Adipose tissue (tissue), 3 donors: ENCODE measurements at places on chromosomes 7 and 10. TPM values are rescaled to one million over a fixed set of nuclear protein-coding genes. Genes with fewer than 3 reads are reported as not detected.

The AUTS2 gene
- polyA plus RNA-seq, result 3.1 TPM

The GPR37 gene
- polyA plus RNA-seq, result not detected

The NUTM2A gene
- 1.5 TPM for polyA plus RNA-seq

The AKR1C3 gene
- 25.7 TPM for polyA plus RNA-seq

The PPP1R17 gene
- polyA plus RNA-seq, result not detected

The NPSR1 gene
- not detected for polyA plus RNA-seq

The PIP gene
- not detected for polyA plus RNA-seq

The STMP1 gene
- polyA plus RNA-seq, result 14.1 TPM
